ENCODE measurements at places on chromosomes 7 and 10.

- DNase-seq = no peak
Measured at GRCh38 chr10:110421512-110422138, 76.1 kb upstream of the DUSP5 start.

- no peak for DNase-seq
Measured at GRCh38 chr7:143385891-143386781, 5.0 kb downstream of the ZYX start.

- DNase-seq = no peak
Measured at GRCh38 chr7:146117576-146117975, 975 bp downstream of the CNTNAP2 start.

- no peak for DNase-seq
Measured at GRCh38 chr10:87761153-87761552, 56.9 kb downstream of the ATAD1 start.

GRCh38 chr10:62540389-62540788, 166.2 kb downstream of the ZNF365 start:
- DNase-seq = no peak

- DNase-seq = no peak
Measured at GRCh38 chr10:109207361-109207760, 716.0 kb downstream of the XPNPEP1 start.

DNA sequence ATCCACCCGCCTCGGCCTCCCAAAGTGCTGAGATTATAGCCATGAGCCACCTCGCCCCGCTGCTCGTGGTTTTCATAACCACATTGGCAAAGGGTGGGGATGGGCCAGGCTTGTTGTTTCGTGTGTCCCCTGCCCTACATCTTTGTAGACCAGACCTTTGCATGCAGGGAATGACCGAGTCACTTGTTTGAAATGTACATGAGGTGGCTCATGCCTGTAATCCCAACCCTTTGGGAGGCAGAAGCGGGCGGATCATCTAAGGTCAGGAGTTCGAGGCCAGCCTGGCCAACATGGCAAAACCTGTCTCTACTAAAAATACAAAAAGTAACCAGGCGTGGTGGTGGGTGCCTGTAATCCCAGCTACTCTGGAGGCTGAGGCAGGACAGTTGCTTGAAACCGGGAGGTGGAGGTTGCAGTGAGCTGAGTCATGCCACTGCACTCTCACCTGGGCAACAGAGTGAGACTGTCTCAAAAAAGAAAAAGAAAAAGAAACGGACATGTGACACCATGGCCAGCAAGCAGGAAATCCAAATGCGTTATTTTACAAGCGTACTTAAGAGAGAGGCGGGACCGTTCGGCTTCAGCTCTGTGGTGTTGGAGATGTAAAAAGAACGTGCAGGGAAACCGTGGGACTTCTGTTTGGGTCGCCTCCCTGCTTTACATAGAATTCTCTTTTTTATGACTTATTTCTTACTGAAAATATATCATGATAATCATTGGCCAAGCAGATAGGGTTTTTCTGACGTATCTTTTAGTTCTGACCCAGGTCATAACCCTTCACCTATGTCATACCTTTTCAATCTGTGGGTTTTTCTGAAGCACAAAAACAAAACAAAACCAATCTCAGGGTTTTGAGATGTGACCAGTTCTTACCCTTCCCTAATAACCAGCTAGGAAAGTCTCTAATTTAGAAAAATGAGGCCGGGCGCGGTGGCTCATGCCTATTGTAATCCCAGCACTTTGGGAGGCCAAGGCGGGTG, 45.1 kb downstream of the WIPI2 start:
- DNase-seq = no peak

GRCh38 chr7:22121702-22122474, 176.2 kb upstream of the CDCA7L start:
- no peak for DNase-seq

DNA sequence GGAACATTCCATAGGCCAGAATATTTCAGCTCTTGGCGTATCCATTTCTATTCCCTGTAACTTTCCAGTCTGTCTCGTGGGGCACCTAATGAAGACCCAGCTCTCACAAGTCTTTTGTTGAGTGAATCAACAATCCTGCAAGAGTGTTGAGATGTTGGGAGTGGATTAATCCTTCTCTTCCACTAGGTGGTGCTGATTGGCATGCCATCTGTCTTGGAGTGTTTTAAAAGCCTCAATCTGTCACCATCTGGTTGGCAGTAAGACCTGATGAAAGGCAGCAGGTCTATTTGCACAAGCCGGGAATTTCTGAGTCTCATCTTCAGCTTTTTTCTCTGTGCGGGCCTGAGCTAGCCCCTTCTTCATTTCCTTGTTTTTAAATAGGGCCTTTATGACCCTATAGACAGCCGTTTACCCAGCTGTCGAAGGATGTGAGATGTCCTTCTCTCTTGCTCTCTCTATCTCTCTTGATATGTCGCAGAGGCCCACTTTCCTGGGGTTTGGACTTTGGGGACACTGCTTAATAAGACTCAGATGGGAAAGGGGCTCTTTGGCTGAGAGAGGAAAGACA, 180.5 kb downstream of the ZNF365 start:
- no peak for DNase-seq

DNA sequence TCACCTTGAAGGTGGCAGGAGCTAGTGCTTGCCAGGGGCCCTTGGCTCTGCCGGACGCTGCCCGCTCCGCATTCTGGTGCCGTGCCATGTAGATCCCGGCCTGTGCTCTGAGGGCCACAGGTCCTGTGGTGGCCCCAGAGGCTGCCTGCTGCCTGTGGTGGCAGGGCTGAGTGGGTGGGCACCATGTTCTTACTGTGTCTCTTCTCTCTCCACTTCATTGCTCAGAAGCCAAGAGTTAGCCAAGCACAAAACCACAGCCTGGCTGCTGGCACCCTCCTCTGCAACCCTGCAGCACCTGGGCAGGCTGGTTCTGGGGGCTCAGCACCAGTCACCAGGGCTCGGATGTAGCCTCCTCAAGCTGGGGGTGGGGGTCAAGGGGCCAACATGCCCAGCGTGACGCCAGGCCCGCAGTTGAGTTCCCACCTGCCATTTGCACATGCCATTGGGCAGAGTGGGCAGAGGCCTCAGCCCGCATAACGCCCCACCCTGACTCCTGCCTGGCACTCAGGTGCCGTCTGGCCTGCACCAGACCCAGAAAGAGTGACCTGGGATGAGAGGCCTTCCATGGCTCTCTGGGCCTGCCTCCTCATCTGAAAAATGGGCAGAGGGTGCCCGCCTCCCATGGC, 16.3 kb downstream of the ZMIZ1 start:
- no peak for DNase-seq

- no peak for DNase-seq
Measured at GRCh38 chr7:66948480-66949109, 27.6 kb downstream of the TMEM248 start.

- DNase-seq = no peak
Measured at GRCh38 chr7:131007439-131008330, 273.7 kb upstream of the KLF14 start.

DNA sequence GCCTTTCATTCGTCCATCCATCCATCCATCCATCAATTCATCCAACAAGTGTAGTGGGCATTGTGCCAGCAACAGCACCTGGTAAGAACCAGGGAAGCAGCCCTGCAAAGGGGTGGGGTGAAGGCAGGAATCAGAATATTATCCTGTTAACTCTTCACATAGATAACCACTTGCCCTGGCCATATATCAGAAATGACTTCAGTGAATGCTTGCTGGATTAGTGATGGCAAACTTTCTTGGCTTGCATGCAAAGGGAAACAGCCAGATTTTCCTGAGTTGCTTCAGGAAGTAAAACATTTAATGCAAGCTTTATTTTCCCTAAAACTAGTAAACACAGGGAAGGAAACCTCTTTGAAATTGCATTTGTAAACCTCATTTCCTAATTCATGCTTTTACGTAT, 743 bp downstream of the OR2A5 start:
- no peak for DNase-seq

- no peak for DNase-seq
Measured at GRCh38 chr7:25964483-25964991, 187.5 kb upstream of the NFE2L3 start.

- DNase-seq = no peak
Measured at GRCh38 chr7:5237286-5237685, 45.5 kb upstream of the SLC29A4 start.

GRCh38 chr10:70899096-70899495, 10.7 kb upstream of the PCBD1 start:
- DNase-seq = no peak

DNA sequence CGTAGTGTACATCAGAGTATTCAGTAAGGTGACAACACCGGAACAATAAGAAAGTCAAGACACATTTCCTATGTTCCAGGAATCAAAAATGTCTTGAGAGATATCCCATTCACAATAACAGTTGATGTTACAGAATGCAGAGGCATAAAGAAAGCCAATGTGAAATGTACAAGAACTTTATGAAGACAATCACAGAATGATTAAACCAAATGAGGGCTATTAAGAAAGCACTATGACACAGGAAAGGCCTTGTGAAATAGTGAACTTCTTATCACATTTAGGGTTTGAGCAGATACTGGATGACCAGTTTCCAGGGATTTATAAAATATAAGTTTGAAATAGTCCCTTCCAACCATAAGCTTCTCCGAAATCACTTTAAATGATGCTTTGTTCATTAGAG, 52.7 kb downstream of the VWDE start:
- DNase-seq = no peak

- DNase-seq = no peak
Measured at GRCh38 chr7:33262476-33262875, 133.1 kb downstream of the BBS9 start.

GRCh38 chr7:28992798-28993197, 34.7 kb upstream of the TRIL start:
- no peak for DNase-seq

DNA sequence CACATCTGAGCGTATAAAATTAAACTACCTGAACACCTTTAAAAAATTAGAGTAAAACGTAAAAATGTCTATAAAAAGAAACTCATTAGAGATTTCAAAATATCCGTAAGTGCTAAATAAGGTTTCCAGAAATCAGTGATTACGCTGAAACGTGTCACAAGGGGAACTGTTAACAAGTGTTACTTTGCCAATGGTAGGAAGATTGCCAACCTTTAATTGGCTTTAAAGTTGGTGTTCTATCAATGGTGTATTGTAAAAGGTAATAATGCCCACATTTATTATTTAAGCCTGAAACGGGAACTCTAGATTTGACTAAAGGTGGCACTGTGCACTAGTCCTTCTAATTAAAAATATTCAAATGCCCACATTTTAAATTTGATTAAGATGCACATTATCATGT, 37.8 kb upstream of the HIBADH start:
- no peak for DNase-seq

DNA sequence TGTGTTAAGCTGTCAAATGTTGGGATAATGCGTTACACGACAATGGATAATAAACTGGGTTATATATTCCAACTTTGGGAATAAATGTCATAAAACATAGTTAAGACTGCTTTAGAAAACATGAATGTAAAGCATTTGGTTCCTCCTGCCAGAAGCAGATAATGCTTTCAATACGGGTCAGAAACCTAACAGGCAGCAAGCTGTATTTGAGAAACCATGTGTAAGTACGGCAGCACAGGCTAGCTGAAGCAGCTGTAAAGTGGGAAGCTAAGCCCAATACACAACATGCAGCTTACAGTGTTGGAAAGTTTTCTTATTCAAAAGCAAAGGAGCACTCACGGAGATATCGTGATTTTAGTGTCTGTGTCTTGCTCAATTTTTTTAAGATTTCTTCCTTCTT, 46.5 kb downstream of the MALSU1 start:
- DNase-seq = no peak

GRCh38 chr7:121800916-121801675, 71.9 kb upstream of the PTPRZ1 start:
- no peak for DNase-seq

DNA sequence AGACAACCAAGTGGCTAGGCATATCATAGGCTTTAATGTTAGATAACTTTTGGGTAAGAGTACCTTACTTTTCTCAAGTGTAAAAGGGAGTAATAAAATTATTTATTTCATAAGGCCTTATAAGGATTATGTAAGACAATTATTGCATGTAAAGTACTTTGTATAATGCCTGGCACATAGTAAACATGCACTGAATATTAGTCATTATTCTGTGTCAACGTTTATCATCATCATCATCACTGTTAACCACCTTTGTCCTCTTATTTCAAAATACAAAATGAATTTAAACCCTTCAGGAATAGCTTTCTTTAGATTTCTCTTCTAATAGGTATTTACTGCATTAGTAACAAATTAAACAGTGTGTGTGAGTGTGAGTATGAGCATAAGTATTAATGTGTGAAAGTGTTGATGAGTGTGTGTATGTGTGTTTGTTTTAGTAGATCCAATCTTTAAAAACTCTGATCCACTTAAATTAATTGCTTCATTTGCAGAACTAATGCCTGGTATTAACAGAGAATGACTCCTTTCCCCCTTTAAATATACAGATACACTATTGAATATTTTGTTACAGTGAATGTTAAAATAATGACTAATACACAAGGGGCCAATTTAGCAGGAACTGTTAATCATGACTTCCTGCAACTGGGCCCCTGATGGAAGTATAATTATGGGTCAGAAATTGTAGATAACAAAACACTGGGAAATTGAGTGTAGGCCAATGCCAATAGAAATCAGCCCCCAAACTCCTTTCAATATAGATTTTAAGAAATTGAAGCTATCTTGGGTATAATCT, 213.3 kb upstream of the FZD8 start:
- DNase-seq = no peak

DNA sequence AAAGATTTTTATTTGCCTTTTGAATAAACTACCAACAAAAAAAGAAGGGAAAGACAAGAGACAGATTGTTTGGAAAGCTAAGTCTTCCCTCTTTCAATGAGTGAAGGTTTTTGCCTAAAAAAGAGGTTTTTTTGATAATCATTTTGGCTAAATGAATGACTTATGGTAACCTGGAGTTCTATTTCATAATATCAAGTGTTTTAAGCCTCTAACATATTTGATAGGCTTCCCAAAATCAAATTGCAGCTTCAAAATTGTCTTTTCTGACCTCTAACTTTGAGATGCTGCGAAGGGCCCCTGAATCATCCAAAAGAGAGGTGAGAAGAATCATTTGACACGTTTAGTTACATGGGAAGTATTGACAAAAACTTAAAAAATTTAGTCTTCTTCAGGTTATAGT, 53.0 kb upstream of the NAMPT start:
- no peak for DNase-seq
